ENCODE measurements at places on chromosomes 1 and 21. TPM values are rescaled to one million over a fixed set of nuclear protein-coding genes. Genes with fewer than 3 reads are reported as not detected.

PGLYRP4 gene
- total RNA-seq, result not detected

PLPP3 gene
- total RNA-seq, result 46.4 TPM

- no peak for DNase-seq
These were observed 1.7 kb upstream of the SPRR2B start for GRCh38 chr1:153072806-153073726.

DNA sequence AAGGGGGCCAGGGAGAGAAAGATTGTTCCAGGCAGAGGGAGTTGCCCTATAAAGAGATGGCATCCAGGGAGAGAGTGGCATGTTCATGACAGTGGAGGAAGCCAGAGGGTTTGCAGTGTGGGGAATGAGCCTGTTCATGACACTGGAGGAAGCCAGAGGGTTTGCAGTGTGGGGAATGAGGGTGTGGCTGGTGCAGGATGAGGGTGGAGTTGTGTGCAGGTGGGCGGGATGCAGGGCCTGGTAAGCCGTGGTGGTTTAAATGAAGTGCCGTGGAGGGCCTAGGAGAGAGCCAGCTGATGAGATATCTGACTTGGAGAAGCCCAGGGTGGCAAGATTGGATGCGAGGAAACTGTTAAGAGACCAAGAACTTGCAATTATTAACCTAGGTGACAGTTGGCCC lies 131.8 kb downstream of the CAMTA1 start:
- no peak for DNase-seq

SPAG17 gene
- under 0.01 TPM for total RNA-seq

AGTRAP gene
- total RNA-seq, result 22.2 TPM

GRCh38 chr1:86616871-86617270 lies 70.0 kb downstream of the CLCA4 start:
- no peak for DNase-seq
